B cell (primary cell): ENCODE measurements at places on chromosomes 1 and 21.

DNA sequence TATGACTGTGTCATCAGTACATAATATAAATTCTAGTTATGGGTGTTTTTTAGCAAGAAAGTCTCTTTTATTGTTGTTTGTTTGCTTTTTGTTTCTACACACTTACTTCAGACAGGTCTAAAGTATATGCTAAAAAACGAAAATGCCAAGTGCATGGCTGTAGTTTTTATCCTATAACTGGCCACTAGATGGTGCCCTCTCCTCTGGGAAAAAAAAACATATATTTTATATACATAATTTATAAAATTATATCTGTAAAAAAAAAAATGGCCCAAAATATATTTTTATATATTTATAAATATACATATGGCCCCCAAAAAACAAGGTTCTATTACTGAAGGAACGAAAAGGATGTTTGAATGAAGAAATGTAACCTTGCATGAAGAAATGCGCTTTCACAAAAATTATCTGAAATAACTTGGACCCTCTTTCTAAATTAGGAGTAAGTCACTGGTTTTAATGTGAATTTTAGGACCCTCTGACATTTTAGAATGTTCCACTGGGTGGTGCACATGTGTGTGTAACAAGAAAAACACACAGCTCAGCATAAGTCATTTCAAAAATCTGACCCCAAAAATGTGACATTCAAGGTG, 93.5 kb downstream of the TTLL7 start:
- peak; percentile 34 for DNase-seq

- DNase-seq = no peak
Observed at GRCh38 chr21:30479259-30479658, 908 bp downstream of the KRTAP19-1 start.

GRCh38 chr1:225877580-225877979, 4.6 kb downstream of the TMEM63A start:
- peak; percentile 39 for DNase-seq

GRCh38 chr1:206606867-206607266, 5.4 kb downstream of the EIF2D start:
- DNase-seq = no peak

- DNase-seq = no peak
Observed at GRCh38 chr1:70376196-70376595, 21.7 kb upstream of the ANKRD13C start.

- DNase-seq = no peak
Observed at GRCh38 chr1:20402585-20403422, 83.2 kb downstream of the CAMK2N1 start.

GRCh38 chr1:15014516-15014915, 139.0 kb upstream of the TMEM51 start:
- DNase-seq = no peak

- DNase-seq = no peak
Observed at GRCh38 chr1:209491031-209491430, 92.5 kb upstream of the CAMK1G start.

DNA sequence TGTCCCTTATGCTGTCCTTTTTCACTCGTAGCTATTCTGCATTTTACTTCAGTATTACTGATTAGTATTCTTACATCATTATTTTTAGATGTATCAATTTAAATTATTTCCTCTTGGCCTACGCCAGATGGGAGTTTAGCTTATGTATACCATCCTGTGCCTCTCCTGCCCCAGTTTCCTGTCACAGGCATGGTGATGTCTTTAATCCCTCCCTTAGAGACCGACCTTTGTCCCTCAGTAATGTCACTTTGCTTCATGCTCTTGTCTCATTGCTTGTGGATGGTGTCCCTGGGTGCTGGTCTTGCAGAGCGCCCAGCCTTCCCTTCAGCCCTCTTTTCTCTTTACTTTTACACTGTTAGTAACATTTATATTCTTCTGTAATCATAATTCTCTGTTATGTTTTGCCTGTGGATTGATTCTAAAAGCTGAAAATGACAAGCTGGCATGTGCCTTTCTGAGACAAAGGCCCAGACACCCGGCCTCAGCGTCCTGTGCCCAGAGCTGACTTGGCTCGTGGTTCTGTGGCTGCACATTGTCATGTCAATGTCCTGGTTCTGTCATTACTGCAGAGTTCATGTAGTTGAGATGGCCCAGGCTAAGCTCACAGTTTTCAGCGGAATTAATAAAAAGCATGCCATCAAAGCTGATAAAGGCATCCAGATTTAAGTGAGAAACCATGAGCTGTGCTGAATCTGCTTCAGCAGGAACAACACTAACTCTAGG, 100.7 kb downstream of the MTR start:
- DNase-seq = no peak

- DNase-seq = no peak
Observed at GRCh38 chr21:25700741-25701140, 34.0 kb downstream of the ATP5PF start.

GRCh38 chr1:101165954-101166353, 70.9 kb upstream of the S1PR1 start:
- no peak for DNase-seq

DNA sequence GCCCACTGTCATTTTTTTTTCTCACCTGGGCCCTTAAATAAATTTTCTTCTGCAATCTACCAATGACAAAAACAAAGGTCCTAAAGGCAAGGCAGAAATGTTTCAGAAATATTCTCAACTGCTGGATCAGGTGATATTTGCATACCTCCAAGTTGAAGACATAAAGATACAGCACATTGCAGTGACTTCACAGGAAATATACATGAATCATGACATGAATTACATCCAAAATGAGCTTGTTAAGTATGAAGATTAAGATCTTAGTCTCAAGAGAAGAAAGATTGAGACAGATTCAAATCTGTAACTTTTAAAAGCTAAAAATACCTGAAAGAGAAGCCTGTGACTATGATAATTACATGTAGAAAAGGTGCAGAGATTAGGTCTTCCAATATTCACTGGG, 207.8 kb downstream of the SIPA1L2 start:
- no peak for DNase-seq

GRCh38 chr1:92990828-92991227, 29.6 kb upstream of the DIPK1A start:
- peak; percentile 29 for DNase-seq

- no peak for DNase-seq
Observed at GRCh38 chr1:24557220-24557619, 1.3 kb downstream of the NCMAP start.

- DNase-seq = no peak
Observed at GRCh38 chr1:31640964-31641363, 3.7 kb downstream of the PEF1 start.

- DNase-seq = no peak
Observed at GRCh38 chr1:221669441-221669840, 72.4 kb downstream of the DUSP10 start.

GRCh38 chr1:195105773-195106172, 1502.5 kb downstream of the KCNT2 start:
- DNase-seq = no peak

DNA sequence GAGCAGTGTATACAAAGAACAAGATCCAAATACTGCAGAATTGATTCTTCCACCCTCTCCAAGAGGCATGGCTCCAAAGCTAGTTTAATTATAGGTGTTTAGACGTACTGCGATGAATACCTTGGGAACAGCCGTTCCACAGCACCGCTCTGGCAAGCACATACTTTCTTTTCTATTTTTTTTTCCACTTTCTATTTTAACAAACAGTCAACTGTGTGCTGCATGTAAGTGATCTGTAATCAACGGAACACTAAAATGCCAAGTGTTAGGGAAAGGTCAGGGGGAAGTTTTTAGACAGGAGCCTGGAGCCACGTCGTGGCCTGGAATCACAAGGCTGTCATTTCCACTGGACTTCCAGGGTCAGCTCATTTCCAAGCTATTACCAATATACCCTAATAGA, 486.4 kb upstream of the DAB1 start:
- no peak for DNase-seq

- no peak for DNase-seq
Observed at GRCh38 chr1:3886691-3887090, 13.4 kb downstream of the C1orf174 start.

- DNase-seq = no peak
Observed at GRCh38 chr21:42190486-42190863, 28.5 kb upstream of the ABCG1 start.

DNA sequence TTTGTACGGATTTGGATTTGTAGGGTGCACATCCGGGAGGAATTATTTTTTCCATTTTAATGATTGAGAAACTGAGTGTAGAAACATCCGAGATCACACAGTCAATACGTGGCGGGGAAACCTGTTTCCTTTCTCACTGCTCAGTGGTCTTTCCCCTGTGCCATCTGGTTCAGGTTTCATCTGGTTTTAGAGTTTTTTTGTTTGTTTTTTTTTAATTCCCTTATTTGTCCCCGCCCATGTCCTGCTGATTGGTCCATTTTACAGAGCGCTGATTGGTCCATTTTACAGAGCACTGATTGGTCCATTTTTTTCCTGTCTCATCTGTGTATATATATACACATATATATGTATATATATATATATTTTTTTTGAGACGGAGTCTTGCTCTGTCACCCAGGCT, 6.0 kb downstream of the TRPM2 start:
- no peak for DNase-seq

DNA sequence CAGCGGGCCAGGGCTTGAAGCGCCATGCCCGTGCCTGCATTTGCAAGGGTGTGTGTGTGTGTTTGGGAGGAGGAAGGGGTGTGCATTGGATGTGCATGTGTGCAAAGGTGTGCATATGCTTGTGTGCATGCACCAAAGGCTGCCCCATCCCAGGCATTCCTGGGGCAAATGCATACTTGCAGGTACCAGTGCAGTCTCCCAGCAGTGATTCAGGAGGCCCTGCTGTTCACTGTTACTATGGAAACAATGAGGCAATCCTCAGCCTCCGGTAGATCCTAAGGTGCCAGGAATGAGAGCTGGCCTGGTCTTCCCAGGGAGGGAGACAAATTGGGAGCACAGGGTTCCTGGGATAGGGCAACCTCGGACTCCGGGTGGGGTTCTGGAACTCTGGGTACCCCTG, 7.5 kb upstream of the FNDC5 start:
- no peak for DNase-seq
